ENCODE measurements at places on chromosomes 4 and X. TPM values are rescaled to one million over a fixed set of nuclear protein-coding genes. Genes with fewer than 3 reads are reported as not detected.

GRCh38 chr4:159070742-159071141 lies 32.1 kb upstream of the RAPGEF2 start:
- peak; percentile 35 for DNase-seq

Gene PPARGC1A
- total RNA-seq: 101 TPM

DNA sequence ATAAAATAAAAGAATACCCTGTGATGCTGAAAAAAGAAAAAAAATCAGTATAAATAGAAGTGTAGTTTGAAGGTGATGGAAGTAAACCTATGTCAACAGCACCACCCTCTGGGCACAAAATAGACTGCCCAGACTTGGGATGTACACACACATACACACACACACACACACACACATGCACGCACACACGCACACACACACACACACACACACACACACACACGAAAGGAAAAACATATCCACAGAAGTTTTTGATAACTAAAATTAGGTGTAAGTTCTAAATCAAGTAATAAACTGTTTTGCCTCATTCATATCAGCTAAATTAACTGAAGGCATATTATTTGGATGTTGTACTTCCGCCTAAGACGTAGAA lies 40.5 kb downstream of the ANXA5 start:
- DNase-seq: peak; percentile 61

Gene BEND4
- total RNA-seq: not detected

DNA sequence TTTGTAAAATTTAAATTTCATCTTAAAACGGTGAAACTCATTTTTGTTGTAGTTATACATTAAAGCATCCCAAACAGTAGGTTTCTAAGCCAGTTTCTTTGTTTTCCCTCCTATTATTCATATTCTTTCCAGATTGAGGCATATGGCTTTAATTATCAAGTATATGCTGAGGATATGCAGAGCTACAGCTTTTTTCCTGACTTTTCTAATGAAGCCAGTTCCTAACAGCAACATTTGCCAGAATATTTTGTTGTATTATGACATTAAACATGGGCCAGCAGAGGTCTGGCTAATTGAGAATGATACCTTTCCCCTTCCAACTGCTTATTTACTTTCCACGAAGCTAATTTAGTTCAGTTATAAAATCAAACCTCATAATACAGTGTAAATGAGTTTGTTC lies 75.3 kb downstream of the SLIT2 start:
- DNase-seq: no peak

GRCh38 chrX:80663331-80663730 lies 146.3 kb downstream of the BRWD3 start:
- no peak for DNase-seq

GRCh38 chrX:71225009-71225408 lies 2.0 kb downstream of the GJB1 start:
- DNase-seq: no peak

- DNase-seq: no peak
Measured at GRCh38 chrX:37454537-37455285, 105.5 kb downstream of the PRRG1 start.

DNA sequence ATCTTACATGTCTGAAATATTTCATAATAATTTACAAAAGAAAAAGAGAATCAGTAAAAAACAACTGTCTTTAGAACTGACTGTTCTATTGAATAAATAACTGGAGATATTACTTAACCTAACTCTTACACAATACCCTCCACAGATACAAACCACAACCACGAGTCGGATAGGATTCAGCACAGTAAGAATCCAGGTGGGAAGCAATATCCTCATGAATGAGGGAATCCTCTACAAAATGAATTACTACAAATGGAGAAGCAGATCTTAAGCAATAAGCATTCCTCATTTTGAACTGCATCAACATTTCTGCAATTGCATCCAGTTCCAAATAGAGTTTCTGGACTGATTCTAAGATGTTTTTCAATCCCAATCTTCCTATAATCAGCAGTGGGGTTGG lies 227.1 kb downstream of the SH2D1A start:
- no peak for DNase-seq

GRCh38 chr4:116099596-116099995 lies 985.8 kb downstream of the TRAM1L1 start:
- no peak for DNase-seq

Gene DEFB131A
- not detected for total RNA-seq

- no peak for DNase-seq
Measured at GRCh38 chr4:132056496-132056895, 1092.6 kb upstream of the PCDH10 start.

DNA sequence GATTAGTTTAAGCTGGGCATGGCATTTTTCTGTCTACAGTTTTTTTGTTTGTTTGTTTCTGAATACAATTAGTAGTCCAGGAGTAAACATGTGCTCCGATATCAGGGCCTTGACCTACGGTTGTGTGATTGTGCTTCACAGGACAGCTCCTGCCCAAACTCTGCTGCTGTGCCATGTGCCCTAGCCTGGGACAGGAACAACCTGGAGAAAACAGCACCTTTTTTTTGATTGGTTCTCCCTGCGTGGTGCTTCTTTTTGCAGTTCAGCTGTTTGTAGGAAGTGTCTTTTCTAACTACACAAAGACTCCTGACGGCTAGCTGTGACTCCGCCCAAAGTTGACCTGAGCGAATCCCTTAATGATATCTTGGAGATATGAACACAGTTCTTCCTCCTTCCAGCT lies 158.8 kb downstream of the ATP10D start:
- no peak for DNase-seq

DNA sequence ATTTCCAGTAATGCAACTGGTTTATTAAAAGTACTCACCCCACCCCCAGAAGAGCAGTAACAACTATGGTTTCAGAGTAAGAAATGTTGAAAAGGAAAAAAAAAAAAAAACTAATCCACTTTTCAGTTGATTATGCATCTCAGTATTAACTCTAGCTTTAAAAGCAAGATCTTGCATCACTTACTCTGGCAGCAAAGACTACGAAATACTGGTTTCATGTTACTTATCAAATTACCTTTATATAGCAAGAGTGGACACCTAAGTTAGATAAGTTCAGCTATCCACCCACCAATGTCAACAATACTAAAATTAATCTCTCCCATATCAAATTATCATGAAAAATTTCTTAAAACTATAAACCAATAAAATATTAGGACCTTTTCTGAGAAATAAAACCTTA lies 105.0 kb downstream of the ABCB7 start:
- no peak for DNase-seq

Gene SORCS2
- total RNA-seq: not detected

Gene TLR3
- total RNA-seq: 9.8 TPM

DNA sequence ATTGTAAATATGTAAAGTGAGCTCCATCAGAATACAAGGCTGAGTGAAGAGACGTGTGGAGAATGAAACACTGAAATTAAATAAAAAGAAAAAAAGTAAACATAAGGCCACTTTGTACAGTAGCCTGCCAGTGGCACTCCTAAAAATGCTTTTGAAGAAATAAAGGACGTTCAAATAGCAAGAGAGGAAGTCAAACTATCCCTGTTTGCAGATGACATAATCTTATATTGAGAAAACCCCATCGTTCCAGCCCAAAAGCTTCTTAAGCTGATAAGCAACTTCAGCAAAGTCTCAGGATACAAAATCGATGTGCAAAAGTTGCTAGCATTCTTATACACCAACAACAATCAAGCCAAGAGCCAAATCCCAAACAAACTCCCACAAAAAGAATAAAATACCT lies 24.2 kb downstream of the RASSF6 start:
- DNase-seq: no peak

- DNase-seq: peak; percentile 75
Measured at GRCh38 chrX:130079824-130080406, 30.4 kb downstream of the ELF4 start.

DNA sequence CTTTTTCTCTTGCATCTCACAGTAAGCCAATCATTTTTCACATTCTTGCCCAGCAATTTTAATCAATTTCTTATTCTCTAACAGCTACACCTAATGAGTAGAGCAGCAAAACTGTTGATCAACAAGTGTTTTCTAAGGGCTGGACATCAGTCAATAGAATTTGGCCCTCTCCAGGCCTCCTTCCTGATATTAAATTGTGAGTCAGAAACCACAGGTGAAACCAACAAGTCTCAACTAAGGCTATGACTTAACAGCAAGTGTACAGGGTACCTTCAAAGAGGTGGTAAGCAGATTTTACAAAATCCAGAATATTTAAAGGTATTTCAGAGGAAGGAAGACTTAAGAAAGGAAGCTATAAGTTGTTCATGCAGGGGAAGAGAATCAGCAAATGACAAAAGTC lies 156.5 kb upstream of the ARHGAP24 start:
- DNase-seq: no peak

GRCh38 chr4:134773497-134774000 lies 572.0 kb upstream of the PABPC4L start:
- DNase-seq: no peak

- no peak for DNase-seq
Measured at GRCh38 chr4:174201871-174202270, 81.6 kb downstream of the FBXO8 start.

Gene RS1
- 0.08 TPM for total RNA-seq

- no peak for DNase-seq
Measured at GRCh38 chrX:20665481-20665880, 398.8 kb upstream of the RPS6KA3 start.

Gene WAS
- 0.42 TPM for total RNA-seq

Gene GAGE12J
- 37.1 TPM for total RNA-seq

Gene GPRASP1
- 0.48 TPM for total RNA-seq

Gene AREG
- 1.2 TPM for total RNA-seq

- DNase-seq: no peak
Measured at GRCh38 chr4:10925996-10926395, 241.4 kb upstream of the CLNK start.

- DNase-seq: no peak
Measured at GRCh38 chrX:132738951-132739350, 219.5 kb downstream of the HS6ST2 start.

GRCh38 chr4:163955288-163955687 lies 460.8 kb downstream of the TMA16 start:
- no peak for DNase-seq

GRCh38 chr4:24589448-24589847 lies 5.1 kb upstream of the DHX15 start:
- DNase-seq: no peak

Gene ABCG2
- total RNA-seq: 2.0 TPM

- peak; percentile 62 for DNase-seq
Measured at GRCh38 chr4:119286377-119287002, 35.4 kb downstream of the FABP2 start.

DNA sequence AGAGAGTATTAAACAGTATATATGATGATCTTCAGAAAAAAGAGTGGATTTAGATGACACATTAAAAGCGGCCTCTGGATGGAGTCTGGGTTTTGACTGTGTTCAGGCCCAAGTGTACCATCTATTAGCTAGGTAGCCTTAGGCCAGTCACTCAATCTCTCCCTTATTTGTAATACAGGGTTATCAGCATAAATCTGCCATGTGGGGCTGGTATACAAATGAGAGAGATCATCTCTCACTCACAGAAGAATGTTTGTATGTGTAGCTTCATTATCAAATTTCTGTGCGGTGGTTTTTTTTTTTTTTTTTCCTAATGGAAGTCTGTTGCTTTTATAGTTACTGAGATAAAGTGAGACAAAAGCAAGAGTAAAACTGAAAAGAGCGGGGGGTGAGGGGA lies 12.7 kb downstream of the SLC2A9 start:
- DNase-seq: no peak

Gene CTAG1A
- total RNA-seq: not detected

DNA sequence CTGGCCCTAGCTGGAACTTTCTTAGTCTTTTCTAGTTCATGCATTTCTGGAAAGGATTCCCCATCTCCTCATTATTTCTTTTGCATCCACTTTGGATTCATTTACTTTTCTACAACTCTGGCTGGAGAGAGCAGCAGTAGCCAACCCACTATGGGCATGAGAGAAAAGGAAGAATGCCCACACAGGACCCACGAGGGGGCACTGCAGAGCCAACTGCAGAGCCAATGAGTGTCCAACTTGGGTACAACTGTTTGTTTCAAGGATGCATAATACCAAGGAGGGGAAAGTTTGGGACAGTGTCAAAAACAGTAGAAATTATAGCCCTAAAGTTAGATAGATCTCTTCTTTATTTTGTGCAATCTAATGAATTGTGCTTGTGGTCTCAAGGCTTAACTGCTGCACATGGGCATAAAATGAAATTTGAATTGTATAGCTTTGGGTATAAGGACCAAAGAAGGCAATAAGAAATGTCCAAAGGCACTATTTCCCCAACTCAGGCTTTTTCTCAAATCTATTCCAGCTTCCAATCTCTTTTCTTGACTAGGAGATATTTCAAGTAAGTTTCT lies 230.6 kb downstream of the NSUN7 start:
- DNase-seq: peak; percentile 72

Gene ASMT
- 0.90 TPM for total RNA-seq

GRCh38 chr4:10366628-10367027 lies 90.6 kb downstream of the ZNF518B start:
- no peak for DNase-seq

Gene SRPX2
- total RNA-seq: 1.6 TPM

Gene MAGEH1
- 25.2 TPM for total RNA-seq

- DNase-seq: no peak
Measured at GRCh38 chr4:98516042-98516440, 142.4 kb downstream of the TSPAN5 start.

Gene KLHL13
- total RNA-seq: 3.1 TPM

Gene FAM114A1
- total RNA-seq: 38.6 TPM

Gene GSTCD
- total RNA-seq: 12.2 TPM

DNA sequence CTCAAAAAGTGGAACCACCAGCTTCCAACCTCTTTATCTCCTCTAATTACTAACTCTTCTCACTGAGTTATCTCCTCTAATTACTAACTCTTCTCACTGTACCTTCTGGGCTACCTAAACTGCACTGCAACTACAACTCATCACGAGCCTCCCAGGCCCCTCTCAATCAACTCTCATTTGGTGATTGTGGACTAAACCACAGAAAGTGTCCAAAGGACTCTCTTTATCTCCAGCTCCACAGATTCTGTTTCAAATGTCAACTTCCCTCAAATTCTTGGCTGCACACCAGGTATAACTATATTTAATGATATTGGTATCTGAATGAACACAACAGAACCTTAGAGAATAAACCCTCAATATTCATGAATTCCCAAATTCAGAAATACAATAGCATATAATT lies 182.9 kb downstream of the MAML3 start:
- no peak for DNase-seq

DNA sequence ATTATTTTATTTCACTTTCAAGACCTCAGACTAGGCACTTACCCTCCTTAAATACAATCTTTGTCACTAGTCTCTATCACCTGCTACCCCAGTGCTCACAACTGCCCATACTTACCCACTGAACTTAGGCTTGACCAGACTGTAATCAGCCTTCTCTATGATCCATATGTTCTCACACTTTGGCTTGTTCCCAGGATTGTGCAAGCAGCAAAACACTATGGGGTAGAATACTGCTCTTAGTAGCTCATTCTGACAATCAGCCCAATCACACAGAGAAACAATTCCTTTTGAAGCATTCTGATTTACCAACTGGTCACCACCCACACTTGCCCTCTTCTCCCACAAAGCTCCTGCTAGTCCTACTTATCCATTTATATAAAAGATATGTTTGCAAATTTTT lies 878.3 kb downstream of the FSTL5 start:
- peak; percentile 25 for DNase-seq

- DNase-seq: no peak
Measured at GRCh38 chrX:35842674-35843073, 44.5 kb downstream of the MAGEB16 start.
